ENCODE measurements at places on chromosomes 7 and 10. TPM values are rescaled to one million over a fixed set of nuclear protein-coding genes. Genes with fewer than 3 reads are reported as not detected.

OIT3 gene
- total RNA-seq = 3.0 TPM

MAGI2 gene
- total RNA-seq = 8.0 TPM

PGAM2 gene
- total RNA-seq = 1,159 TPM

BTBD16 gene
- 0.17 TPM for total RNA-seq

- DNase-seq = peak; percentile 88
These were observed 15.3 kb upstream of the GPR146 start for GRCh38 chr7:1028775-1029636.

GRCh38 chr7:155669717-155670505 is 25.4 kb downstream of the RBM33 start:
- no peak for DNase-seq

- no peak for DNase-seq
These were observed 145.9 kb downstream of the LRRC4 start for GRCh38 chr7:127885222-127885772.

DNA sequence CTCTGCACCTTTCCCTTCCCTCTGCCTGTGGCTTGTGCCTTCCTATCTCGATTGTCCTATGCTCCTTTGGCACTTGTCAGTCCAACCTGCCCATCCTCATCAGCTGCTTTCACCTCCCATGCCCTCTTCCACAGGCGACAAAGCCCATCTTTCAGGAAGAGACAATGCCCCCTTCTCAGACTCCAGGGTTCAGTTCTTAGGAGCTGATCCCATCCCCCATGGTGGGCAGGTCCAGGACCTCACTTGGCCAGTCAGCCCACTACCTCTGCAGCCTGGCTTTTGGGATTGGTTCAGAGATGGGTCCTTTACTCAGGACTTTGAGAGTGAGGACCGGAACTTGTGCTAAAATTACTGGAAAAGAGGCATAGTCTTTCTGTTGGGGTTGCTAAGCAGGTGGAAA is 74.0 kb upstream of the NANOS1 start:
- no peak for DNase-seq

GRCh38 chr7:141436575-141437075 is 114.6 kb upstream of the AGK start:
- DNase-seq = no peak

GRCh38 chr7:95190515-95190914 is 133.8 kb downstream of the PON1 start:
- DNase-seq = no peak

DNA sequence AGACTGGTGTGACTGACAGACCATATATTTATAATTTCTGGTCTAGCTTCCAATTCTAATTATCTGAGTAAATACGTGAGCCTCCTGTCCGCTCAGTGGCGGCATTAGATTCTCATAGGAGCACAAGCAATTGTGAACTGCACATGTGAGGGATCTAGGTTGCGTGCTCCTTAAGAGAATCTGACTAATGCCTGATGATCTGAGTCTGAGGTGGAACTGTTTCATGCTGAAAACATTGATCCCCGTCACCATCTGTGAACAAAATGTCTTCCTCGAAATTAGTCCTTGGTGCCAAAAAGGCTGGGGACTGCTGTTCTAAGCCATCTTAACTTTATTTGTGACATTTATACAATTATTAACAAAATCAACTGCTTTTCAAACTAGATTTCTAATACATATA is 164.7 kb upstream of the MEOX2 start:
- DNase-seq = no peak

- no peak for DNase-seq
These were observed 503.8 kb downstream of the LRMDA start for GRCh38 chr10:75935240-75935639.

- no peak for DNase-seq
These were observed 101.6 kb upstream of the TNS3 start for GRCh38 chr7:47683485-47683898.

DNA sequence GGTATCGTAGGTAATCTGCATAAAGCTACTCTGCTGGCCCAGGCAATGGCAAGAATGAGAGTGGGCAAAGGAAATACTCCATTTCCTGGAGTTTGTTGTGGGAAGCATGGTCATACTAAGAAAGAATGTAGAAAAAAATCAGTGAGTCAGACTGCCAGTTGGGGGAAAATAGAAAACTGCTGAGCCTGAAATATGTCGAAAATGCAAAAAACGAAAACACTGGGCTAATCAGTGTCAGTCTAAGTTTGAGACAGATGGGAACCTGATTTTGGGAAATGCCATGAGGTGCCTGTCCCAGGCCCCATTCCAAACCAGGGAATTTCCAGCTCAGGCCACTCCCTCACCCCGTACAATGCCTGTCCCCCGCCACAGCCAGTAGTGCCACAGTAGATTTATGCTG is 150.0 kb downstream of the ZNF33B start:
- DNase-seq = no peak

DNA sequence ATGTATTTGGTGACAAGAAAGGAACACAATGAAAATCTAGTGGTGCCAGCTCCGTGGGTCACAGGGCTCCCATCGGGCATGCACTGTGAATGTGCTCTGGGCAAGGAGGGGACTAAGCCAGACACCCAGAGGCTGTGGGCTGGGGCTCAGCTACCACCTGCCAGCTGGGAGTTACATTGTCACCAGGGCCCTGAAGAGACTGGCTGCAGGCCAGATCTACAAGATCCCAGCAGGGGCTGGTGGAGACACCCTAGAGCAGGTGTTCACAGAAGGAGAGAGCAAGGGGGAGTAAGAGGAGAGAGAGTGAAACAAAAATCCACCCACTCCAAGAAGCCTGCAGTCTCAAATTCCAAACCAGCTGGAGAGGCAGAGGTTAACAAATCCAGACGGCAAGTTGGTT is 116.6 kb upstream of the ADCY1 start:
- no peak for DNase-seq

DNA sequence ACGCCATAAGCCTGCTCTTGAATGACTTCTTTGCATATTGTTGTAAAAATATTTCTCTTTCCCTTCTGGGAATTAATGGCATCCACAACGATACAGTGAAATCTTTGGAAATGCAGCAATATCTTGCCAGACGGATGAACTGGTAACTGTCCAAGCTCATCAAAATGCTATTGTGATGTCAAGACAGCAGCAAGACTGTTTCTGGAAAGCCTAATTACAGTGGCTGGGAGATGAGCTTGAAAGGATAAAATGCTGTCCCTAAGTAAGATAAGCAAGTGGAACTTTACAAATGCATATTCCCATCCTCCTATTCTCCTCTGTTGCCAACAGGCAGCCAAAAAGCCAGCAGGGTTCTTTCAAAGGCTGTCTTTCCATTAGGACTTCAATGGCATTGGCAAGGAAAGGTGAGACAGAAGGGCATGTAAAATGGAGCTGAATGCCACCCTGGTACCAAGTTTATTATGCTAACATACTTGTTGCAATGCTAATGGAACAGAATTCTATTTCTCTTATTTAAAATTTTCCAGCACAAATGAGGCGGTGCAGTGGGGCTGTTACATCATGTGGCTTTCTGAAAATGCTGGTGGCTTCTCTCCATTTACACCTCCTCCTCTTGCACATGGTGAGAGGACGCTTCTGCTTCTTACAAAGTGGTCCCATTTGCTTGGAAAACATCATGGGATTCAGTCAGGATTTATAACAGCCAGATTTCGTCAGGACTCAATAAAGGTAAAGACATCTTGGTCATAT is 178.3 kb upstream of the PTER start:
- DNase-seq = no peak

DNA sequence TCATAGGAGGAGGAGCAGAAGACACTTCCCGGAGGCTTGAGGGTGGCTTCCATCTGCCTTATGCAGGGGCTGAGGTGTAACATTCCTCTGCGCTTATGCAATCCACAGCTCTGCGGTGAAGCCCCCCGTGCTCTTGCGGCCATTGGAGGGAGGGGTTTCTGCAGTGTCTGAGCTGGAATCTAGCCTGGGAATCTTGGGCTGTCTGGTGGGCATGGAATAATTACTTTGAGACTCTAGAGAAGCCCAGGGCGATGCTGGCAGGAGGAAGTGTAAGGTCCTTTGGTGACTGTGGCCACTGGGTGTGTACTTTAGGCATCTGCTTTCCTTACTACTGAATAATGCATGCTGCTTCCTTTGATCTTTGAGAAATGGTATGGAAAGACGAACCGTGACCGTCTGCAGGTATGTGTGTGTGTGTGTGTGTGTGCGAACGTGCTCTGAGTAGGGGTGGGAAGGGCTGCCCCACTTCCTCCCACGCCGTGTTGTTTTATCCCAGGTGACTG is 181.0 kb downstream of the PRPF18 start:
- DNase-seq = no peak

DNA sequence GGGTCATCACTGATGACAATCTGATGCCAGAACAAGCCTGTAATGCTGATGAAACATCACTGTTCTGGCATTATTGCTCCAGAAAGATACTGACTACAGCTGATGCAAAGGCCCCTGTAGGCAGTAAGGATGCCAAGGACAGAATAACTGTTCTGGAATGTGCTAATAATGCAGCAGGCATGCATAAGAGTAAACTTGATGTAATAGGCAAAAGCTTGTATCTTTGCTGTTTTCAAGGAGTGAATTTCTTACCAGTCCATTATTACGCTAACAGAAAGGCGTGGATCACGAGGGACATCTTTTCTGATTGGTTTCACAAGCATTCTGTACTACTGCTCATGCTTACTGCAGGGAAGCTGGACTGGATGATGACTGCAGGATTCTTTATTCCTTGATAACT is 18.7 kb downstream of the LCOR start:
- DNase-seq = no peak

DNA sequence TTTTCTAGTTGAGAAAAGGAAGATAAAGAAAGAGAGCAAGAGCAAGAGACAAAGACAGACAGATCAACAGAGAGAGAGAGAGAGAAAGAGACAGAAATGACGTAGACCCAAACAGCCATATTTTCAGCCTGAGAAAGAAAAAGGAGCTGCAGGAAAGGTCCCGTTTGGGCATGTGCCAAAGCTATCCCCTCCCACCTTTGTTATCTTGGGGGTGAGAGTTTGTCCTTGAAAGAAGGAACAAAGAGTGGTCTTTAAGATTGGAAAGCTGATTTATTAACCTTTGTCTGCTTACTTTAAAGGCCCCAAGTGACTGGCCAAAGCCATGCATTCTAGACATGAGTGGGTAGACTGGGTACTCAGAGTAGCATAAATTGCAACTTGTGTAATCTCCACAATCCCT is 98.2 kb downstream of the AOAH start:
- DNase-seq = no peak

GRCh38 chr7:36279200-36279925 is 110.3 kb upstream of the ANLN start:
- DNase-seq = no peak

GRCh38 chr10:128314686-128315085 is 188.5 kb upstream of the MKI67 start:
- no peak for DNase-seq

DNA sequence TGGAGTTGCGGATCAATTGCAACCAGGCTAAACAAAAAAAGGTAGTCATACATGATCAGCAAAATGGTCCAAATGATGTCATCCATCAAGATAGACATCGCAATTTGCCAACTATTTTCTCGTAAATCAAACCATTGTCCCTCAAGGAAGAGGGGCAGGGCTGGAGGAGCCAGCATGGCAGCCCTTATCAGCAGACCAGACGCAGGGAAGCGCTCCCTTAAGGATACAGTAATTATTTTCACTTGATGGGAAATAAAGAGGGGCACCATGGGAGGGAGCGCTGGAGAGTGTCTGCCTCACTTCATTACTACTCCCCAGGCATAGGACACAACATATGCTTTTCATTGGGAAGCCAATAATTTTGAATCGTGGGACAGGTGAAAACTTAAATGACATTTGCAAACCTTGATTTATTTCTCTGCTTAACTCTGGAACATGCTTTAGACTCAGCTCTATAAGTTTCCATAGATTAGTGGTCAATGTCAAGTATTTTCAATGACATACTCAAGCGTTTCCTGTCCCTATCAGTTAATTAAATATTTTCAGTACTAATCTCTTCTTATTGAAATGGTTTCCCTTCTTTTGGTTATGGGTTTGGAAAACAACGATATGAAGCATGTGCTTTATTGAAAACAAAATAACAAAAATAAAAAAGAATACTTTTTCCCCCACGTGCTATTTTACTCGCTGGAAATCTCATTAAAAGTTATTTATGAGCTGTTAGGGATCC is 202.4 kb upstream of the HABP2 start:
- DNase-seq = no peak

DNA sequence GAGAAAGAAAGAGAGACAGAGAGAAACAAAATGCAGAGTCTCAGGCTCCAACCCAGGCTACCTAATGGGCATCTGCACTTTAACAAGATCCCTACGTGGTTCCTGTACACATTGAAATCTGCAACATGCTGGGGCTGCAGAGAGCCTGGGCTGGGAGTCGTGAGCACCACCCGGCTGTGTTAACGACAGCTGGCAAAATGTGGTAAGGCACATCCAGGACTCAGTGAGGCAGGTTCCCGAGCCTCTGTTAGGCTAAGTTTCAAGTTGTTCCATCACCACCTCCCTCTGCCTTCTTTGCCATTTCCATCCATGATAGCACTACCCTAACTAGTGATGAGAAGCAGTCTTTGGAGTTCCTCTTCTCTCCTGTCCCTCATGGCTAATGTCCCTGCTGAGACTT is 1.4 kb downstream of the AKR1B10 start:
- DNase-seq = no peak

GRCh38 chr10:121436281-121436629 is 162.0 kb downstream of the FGFR2 start:
- DNase-seq = no peak

DNA sequence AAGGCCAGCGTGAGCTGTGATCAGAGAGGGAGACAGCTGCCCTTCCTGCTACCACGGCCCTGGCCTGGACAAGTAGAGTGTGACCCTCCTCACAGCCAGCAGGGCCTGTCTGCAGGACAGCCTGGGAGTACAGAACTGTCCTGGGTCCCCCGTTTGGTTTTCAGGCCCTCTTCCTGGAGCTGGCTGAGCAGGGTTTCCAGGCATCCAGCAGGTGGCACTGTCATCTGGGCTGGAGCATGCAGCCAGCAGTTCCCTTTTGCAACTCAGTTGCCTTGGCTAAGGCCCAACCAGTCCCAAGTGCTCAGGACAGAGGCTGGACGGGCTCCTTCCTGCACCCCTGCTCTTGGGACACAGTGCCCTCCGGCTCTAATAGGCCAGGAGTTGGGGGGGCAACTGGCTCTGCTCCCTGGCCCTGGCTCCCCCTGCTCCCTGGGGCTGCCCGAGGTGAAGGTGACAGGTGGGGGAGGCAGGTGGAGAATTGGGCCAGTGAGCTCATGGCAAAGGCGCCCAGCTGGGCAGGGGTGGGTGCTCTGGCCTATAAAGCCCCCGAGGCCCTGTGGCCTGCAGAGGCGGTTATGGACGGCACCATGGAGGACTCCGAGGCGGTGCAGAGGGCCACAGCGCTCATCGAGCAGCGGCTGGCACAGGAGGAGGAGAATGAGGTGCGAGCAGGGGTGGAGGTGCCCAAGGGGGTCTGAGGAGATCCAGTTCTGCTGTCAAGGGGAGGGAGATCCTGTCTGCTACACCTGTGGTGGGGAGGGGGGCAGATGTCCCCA is at the start of gene ANKRD2:
Gene ANKRD2 (plus strand): TSS at position 566 of the 776 bp plus-strand sequence. CDS start 10 bp downstream, at position 576.
- peak; percentile 88 for DNase-seq

DNA sequence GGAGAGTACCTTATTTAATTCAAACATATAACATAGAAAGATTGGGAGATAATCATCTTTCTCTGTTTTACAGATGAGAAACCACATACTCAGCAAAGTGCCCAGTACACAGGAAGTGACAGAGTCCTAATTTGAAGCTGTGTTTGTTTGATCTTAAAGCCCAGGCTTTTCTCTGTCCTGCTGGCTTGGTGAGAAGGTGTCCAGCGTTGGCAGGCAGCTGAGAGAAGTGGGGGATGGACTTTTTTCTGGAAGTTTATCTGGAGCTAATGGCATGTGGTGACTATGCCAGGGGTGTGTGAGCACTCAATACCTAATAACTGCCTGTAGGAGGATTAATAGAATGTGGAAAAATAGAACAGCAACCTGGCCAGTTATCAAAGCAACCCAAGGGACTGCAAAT is 60.8 kb downstream of the NPSR1 start:
- DNase-seq = no peak
